ENCODE measurements at places on chromosomes 11 and 22. TPM values are rescaled to one million over a fixed set of nuclear protein-coding genes. Genes with fewer than 3 reads are reported as not detected.

DNA sequence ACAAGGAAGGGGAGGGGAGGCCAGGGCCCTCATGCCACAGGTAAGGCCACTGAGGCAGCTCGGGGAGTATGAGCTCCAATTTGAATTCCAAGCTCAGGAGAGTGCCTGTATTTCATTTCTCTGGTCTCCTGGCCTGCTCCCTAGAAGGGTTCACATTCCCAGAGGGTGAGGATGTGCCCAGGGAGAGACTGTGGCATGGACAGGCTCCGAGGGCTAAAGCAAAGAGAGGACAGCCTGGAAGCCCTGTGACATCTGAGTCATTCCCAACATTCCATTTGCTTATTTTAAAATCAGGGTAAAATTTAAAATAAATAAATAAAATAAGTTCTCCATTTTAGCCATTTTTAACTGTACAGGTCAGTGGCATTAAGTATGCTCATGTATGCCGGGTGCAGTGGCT, 18.6 kb upstream of the FOLR1 start:
- no peak for DNase-seq

Gene BCO2
- total RNA-seq: 1.5 TPM

DNA sequence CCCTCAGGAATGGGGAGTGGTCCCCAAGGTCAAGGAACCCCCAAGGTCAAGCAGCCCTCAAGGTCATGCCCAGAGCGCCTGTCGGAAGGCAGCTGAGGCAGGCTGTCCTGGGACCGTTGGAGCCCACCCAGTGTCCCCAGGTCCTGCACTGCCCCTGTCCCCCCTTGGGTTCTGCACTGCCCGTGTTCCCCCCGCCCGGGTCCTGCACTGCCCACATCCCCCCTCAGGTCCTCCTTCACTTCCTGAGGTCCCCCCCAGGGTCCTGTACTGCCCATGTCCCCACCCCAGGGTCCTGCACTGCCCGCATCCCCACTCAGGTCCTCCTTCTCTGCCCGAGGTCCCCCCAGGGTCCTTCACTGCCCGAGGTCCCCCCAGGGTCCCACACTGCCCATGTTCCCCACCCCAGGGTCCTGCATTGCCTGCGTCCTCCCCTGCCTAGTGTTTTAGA, 1073.0 kb downstream of the BRD1 start:
- DNase-seq: no peak

DNA sequence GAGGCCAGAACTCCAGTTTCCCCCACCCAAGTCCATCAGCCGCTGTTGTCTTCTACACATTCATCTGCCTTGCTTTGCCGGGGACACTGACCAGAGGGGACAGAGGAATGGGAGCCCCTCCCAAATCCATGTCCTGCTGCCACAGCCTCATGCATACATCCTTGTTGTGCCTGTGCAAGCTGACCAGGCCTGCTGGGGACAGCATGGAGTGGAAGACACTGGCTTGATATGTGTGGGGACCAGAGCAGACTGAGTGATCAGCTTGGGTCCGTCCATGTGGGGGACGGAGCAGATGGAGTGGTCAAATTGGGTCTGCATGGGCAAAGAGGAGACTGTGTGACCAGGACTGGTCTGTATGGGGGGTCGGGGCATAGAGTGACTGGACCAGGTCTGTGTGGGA, 43.8 kb downstream of the KCNC1 start:
- DNase-seq: no peak

DNA sequence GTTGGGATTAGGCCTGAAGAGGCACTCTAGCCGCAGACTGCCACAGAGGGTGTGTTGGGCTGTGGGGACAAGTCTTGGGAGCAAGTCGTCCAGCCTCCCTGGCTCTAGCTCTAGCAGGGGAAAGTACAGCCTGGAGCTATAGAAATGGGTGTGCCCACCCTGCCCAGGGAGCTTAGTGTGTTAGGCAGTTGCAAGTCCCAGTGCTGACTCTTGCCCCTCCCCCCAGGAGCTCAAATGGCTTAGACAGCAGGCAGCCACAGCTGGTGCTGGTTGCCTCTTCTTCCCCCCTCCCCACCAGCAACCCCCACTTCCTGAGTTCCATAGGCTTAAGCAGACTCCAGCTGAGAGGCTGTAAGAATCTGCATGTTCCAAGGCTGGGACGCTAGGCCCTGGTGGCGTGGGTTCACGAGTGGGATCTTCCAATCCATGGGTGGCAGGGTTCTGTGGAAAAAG, 61.2 kb downstream of the GUCY1A2 start:
- no peak for DNase-seq

Gene TMPRSS13
- 5.0 TPM for total RNA-seq

Data from activated naive CD8-positive, alpha-beta T cell treated with anti-CD3 and anti-CD28 coated beads, Interleukin-2, amount 10 ng/mL, durations not matched to agents 7 days and 5 days (primary cell).